CD4-positive, alpha-beta memory T cell (primary cell): ENCODE measurements at places on chromosomes 6 and 20.

- DNase-seq: no peak
Measured at GRCh38 chr6:13485303-13485702, 2.1 kb downstream of the GFOD1 start.

GRCh38 chr6:95099410-95099809 lies 477.9 kb upstream of the MANEA start:
- DNase-seq: no peak

DNA sequence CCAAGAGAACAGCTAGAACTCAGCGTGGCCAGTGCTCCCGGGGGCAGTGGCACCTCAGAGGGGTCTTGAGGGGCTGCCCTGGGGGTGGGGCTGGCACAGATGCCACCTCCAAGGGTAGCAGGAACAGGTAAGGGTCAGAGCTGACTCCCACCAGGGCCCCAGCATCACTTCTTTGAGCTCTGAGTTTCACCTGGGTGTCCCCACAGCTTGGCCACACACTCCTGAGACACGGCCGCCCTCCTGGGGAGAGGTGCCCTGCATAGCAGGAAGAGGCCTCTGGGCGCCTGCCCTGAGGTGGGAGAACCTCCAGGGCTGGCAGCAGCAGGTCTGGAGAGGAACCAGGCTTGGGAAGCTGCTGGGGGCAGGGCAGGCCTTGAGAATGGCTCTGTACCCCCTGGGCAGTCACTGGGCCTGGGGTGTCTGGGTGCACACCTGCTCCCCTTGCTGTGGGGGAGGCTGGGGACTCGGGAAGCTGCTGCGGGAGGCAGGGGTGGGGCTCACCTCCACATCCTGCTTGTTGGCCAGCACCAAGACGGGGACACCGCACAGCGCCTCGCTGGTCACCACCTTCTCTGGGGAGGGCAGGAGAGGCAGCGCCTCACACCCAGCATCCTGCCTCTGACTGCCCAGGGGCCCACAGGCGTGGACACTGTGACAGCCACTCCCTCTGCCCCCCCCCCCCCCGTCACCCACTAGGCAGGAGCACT lies 5.0 kb downstream of the TNFRSF6B start:
- DNase-seq: peak; percentile 30

DNA sequence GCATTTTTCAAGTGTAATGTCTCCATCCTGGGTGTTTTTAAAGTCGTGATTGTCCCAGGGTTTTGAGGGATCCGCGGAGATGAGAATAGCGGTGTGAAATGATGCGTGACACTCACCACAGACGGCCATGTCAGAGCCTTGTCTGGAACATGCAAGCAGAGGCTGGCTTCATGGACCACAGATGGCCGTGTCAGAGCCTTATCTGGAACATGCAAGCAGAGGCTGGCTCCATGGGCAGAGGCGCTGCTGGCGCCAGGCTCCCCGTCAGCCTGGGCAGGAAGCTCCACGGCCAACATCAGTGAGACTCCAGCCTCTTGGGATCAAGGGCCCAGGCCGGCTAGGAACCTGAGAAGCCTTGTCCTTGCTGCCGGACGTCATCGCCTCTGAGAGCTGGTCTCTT lies 7.7 kb upstream of the MRGBP start:
- DNase-seq: no peak

DNA sequence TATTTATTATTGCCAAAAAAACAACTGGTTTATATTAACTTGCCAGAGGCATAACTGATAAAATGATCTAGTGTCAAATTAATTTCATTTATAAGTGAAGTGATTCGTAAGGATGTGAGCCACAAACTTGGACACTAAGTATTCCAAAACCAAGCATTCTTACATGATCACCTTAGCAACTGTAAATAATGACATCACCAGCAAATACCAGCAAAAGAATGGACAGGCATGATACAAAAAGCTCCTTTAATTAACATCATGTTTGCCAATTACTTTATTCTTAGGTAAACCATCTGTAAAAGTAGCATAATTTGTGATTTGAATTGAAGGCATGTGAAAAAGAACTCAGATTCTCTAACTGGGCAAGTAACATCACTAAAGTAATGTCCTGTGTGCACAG lies 17.2 kb upstream of the FNDC1 start:
- DNase-seq: no peak
